ENCODE measurements at places on chromosomes 6 and 20. TPM values are rescaled to one million over a fixed set of nuclear protein-coding genes. Genes with fewer than 3 reads are reported as not detected.

The BAG2 gene
- 20.4 TPM for total RNA-seq

The MAD2L1BP gene
- 60.3 TPM for total RNA-seq

The WASF1 gene
- total RNA-seq, result 13.0 TPM

The DSN1 gene
- total RNA-seq, result 19.8 TPM

The RRAGD gene
- 10.8 TPM for total RNA-seq

The ADGB gene
- total RNA-seq, result not detected

The BPI gene
- not detected for total RNA-seq

The SLC17A1 gene
- total RNA-seq, result not detected

The L3MBTL1 gene
- 3.5 TPM for total RNA-seq
